Gastrocnemius medialis (tissue), 4 donors: ENCODE measurements at places on chromosomes 11 and 22. TPM values are rescaled to one million over a fixed set of nuclear protein-coding genes. Genes with fewer than 3 reads are reported as not detected.

GNAZ gene
- 0.92 TPM for total RNA-seq

INS gene
- not detected for total RNA-seq

DNA sequence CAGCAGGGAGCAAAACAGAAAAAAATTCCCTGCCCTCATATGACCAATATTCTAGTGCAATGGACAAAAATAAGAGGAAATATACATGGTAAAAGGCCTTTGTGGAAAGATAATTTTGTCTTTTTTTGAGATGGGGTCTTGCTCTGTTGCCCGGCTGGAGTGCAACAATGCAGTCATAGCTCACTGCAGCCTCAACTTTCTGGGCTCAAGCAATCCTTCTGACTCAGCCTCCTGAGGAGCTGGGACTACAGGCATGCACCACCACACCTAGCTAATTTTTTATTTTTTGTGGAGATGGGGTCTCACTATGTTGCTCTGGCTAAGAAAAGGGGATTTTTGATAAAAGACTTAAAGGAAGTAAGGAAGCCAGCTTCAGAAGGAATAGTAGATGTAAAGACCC, 25.7 kb upstream of the DDX10 start:
- no peak overlapping the region for H3K4me3 ChIP-seq
- no peaks in the 10 kb centered on the region for H3K27me3 ChIP-seq
- no peaks in the 10 kb centered on the region for H3K36me3 ChIP-seq
- H3K4me1 ChIP-seq = no peaks in the 10 kb centered on the region

DNA sequence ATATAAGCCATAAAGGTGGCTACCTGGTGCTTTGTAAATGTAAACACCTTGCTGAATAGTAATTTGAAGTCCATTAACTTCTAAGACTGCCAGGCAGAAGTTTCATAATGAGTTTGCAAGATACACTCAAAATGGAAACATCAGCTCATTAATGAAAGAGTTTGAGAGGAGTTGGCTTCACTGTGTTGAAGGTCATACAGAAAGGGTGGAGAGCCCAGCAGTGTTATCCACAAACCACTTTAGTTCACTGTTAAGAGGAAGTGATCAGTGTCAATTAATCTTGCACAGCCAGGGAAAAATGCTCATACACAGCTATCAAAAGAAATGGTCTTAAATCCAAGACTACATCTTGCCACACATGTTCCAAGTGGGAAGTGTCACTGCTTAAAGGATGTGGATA, 689.4 kb downstream of the JRKL start:
- H3K27ac ChIP-seq = no peak overlapping the region
- no peak for DNase-seq
- H3K4me1 ChIP-seq = no peaks in the 10 kb centered on the region
- no peak overlapping the region for H3K4me3 ChIP-seq
- no peaks in the 10 kb centered on the region for H3K27me3 ChIP-seq

GRCh38 chr11:44246726-44247125, 63.2 kb downstream of the ALX4 start:
- DNase-seq = no peak
- no peak overlapping the region for H3K27ac ChIP-seq
- no peak overlapping the region for H3K4me3 ChIP-seq
- H3K36me3 ChIP-seq = no peaks in the 10 kb centered on the region
- H3K27me3 ChIP-seq = no peaks in the 10 kb centered on the region

- no peak overlapping the region for H3K4me3 ChIP-seq
- no peak overlapping the region for H3K27ac ChIP-seq
- H3K27me3 ChIP-seq = no peaks in the 10 kb centered on the region
- peaks cover 8% of the 10 kb centered on the region for H3K4me1 ChIP-seq
Observed at GRCh38 chr11:124113890-124114289, 1.4 kb upstream of the VWA5A start.

- H3K4me3 ChIP-seq = no peak overlapping the region
- no peaks in the 10 kb centered on the region for H3K36me3 ChIP-seq
- no peaks in the 10 kb centered on the region for H3K27me3 ChIP-seq
- peaks cover 12% of the 10 kb centered on the region for H3K4me1 ChIP-seq
Observed at GRCh38 chr11:128632141-128632791, 44.9 kb upstream of the ETS1 start.

- no peak for DNase-seq
- no peaks in the 10 kb centered on the region for H3K4me1 ChIP-seq
- H3K36me3 ChIP-seq = no peaks in the 10 kb centered on the region
- no peaks in the 10 kb centered on the region for H3K27me3 ChIP-seq
- no peak overlapping the region for H3K27ac ChIP-seq
Observed at GRCh38 chr11:68430384-68430783, 30.2 kb upstream of the PPP6R3 start.

GRCh38 chr22:27993201-27993635, 74.2 kb upstream of the PITPNB start:
- no peak overlapping the region for H3K4me3 ChIP-seq
- H3K36me3 ChIP-seq = no peaks in the 10 kb centered on the region
- DNase-seq = no peak
- peaks cover 12% of the 10 kb centered on the region for H3K4me1 ChIP-seq
- H3K27ac ChIP-seq = no peak overlapping the region

DNA sequence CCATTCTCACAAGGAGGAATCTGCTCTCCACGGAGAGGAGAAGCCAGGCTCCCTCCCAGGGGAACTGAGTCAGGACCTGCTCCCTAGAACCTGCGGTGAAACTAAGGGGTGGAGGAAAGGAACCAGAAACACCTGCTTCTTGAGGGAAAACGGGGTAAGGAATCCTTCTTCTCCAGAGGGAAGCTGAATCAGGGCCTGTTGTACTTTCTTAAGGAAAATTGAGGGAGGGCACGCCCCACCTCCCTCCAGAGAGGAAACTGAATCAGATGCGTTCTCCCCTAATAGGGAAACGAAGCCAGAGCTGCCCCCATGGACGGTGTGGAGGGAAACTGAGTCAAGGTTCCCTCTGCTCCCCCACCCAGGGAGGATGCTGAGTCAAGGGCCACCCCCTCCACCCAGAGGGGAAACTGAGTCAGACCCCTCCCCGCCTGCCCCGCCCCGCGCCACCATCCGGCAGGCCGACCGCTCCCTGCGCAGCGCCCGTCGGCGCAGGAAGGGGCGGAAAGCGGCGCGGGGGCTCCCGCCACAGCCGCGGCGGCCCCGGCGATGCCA, 393 bp downstream of the RELA start:
- DNase-seq = no peak
- no peaks in the 10 kb centered on the region for H3K27me3 ChIP-seq

- H3K27ac ChIP-seq = no peak overlapping the region
- peaks cover 31% of the 10 kb centered on the region for H3K4me1 ChIP-seq
- H3K4me3 ChIP-seq = no peak overlapping the region
Observed at GRCh38 chr11:11416502-11416901, 63.5 kb upstream of the CSNK2A3 start.

GRCh38 chr11:114273890-114274635, 22.1 kb upstream of the NNMT start:
- H3K4me3 ChIP-seq = no peak overlapping the region
- H3K27ac ChIP-seq = no peak overlapping the region
- H3K27me3 ChIP-seq = no peaks in the 10 kb centered on the region

GRCh38 chr11:28243581-28243980, 135.4 kb downstream of the METTL15 start:
- no peak overlapping the region for H3K4me3 ChIP-seq
- H3K27ac ChIP-seq = no peak overlapping the region
- no peaks in the 10 kb centered on the region for H3K4me1 ChIP-seq
- H3K36me3 ChIP-seq = no peaks in the 10 kb centered on the region

DNA sequence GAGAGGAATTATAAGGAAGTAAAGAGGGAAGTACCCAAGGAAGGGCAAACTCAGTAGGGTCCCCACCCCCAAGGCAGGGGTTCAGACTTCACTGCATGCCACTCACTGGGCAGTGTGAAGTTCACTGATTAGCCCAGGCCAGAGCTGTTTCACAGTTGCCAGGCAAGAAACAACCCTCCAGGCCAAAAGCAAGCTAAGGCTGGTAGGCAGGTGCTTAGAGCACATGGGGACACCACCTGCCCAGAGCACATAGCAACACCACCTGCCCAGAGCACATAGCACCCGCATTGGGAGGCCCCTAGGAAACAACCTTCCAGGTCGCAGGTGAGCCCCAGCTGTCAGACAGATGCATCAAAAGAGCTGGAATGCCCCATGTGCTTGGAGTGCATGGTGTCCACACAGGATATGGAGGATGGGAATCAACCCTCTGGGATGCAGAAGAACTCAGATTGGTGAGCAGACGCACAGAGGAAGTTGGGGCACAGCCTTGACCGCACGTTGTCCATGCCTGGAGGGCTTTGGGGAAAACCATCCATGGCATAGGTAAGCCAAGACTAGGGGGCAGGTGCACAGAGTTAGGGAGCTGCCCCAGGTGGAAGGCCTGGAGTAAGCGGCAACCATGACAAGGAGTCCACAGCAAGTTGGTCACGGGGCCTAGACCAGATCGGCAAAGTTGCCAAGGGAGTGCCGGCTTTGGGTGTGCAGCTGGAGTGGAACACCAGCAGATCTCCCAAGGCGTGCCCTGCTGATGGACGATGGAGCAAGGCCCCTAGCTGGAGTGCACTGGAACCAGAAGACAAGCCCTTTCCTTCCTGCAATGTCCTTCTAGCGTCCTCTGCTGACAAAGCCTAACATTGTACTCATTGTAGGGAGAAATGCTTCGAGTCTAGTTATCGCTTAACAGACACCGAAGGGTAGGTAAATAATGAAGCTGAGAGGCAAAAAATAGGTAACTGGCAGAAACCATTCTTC, 7.8 kb upstream of the TMEM216 start:
- H3K27me3 ChIP-seq = no peaks in the 10 kb centered on the region
- DNase-seq = no peak
- no peak overlapping the region for H3K4me3 ChIP-seq
- H3K4me1 ChIP-seq = peaks cover under 1% of the 10 kb centered on the region

DNA sequence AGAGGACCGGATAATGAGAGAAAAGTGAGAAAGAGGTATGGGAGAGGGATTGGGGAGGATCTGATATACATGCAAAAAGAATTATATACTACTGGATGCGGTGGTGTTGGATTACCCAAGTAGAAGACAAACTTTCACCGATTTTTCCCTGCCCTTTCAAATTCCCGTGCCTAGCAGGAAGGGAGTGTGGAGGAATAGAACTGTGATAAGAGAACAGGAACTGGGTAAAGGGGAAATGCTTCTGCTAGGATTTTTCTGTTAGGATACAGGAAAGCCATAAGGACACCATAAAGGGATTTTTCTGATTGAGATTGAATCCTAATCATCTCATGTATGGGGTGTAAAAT, 480 bp upstream of the MTMR2 start:
- DNase-seq = no peak
- H3K4me3 ChIP-seq = peak overlapping the region; percentile 97
- H3K27ac ChIP-seq = peak overlapping the region; percentile 91
- H3K36me3 ChIP-seq = no peaks in the 10 kb centered on the region

- no peak overlapping the region for H3K27ac ChIP-seq
- H3K4me1 ChIP-seq = no peaks in the 10 kb centered on the region
- H3K27me3 ChIP-seq = no peaks in the 10 kb centered on the region
- H3K36me3 ChIP-seq = no peaks in the 10 kb centered on the region
- DNase-seq = no peak
Observed at GRCh38 chr11:107157146-107157808, 139.0 kb upstream of the GUCY1A2 start.

- no peaks in the 10 kb centered on the region for H3K4me1 ChIP-seq
- no peak overlapping the region for H3K27ac ChIP-seq
- H3K4me3 ChIP-seq = no peak overlapping the region
- H3K27me3 ChIP-seq = no peaks in the 10 kb centered on the region
Observed at GRCh38 chr11:123570939-123571580, 83.4 kb downstream of the SCN3B start.

DNA sequence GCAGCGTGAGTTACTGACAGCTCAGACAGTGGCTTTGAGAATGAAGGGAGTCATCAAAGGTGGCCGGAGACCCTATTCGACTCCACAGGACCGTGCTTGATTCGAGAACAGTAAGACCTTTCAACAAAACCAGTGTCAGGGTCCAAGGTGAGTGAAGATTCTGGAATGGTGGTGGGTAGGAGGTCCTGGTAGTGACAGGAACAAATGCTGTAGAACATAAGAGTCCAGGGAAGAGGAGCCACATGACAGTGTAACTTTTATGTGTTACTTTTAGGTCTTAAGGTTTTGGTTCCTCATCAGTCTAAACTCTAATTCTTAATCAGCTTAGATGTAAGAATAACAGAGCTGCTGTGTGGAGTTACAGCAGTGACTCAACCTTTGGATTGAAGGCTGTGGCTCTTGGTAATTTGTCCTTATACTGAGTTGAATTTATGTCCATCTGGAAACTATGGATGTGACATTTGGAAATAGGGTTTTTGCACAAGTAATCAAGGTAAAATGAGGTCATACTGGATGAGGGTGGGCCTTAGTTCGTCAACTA, 1.8 kb downstream of the TBC1D22A start:
- H3K4me1 ChIP-seq = peaks cover 47% of the 10 kb centered on the region
- H3K4me3 ChIP-seq = no peak overlapping the region
- peak overlapping the region; percentile 96 for H3K27ac ChIP-seq
- H3K36me3 ChIP-seq = no peaks in the 10 kb centered on the region

DNA sequence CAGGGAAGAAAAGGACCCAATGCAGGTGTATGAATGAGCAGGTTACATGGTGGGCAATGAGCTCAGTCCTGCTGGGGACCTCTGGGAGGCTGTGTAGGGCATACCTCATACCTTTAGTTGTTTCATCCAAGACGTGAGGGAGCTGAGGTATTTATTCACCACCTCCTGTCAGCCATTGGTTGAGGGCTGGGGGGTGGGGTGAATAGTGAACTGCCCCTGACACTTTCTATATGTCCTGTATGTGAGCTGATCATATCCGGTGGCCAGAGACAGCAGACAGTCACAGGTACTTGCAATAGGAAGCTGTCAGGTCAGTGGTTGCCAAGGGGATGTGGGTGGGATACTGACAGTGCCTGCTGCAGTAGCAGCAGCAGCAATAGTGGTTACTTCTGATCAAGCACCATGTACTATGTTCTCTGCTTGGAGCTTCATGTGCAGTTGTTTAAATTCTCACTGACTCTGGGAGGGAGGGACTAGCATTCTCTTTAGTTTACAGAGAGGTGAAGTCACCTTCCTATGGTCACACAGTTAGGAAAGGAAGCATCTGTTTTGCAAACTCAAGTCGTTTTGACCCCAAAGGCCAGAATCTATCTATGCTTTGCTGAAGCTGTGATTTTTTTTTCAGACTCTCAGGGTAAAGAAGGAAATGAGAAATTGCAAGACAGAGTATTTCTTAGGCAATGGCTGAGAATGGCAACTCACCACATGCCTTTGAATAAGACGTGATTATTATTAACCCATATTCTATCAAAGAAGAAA, 54.0 kb downstream of the MIAT start:
- no peak overlapping the region for H3K27ac ChIP-seq
- no peaks in the 10 kb centered on the region for H3K4me1 ChIP-seq
- no peaks in the 10 kb centered on the region for H3K36me3 ChIP-seq
- DNase-seq = peak; percentile 12

DNA sequence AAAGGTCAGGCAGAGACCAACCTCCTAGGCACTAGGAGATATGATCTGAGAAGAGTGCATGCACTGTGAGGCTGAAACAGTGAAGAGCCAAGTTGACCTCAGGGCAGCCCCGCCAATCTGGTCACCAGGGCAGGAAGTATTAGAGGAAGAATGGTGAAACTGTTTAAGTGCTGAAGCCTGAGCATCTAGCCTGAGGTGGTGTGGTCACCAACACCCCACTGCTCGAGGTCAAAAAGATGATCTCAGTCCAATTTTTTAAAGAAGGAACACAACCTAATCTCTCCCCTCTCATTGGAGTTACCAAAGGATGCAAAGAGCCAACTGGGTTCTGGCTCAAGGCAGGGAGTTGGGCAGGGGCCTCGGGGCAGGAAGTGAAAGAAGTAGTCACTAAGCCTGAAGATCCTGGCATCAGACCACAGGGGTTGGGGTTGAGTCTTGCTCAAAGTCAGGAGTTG, 4.0 kb downstream of the APBB1 start:
- H3K27ac ChIP-seq = no peak overlapping the region
- H3K36me3 ChIP-seq = no peaks in the 10 kb centered on the region
- H3K4me3 ChIP-seq = no peak overlapping the region
- H3K27me3 ChIP-seq = no peaks in the 10 kb centered on the region
- DNase-seq = no peak
